ENCODE measurements at places on chromosomes 12 and 14.

DNA sequence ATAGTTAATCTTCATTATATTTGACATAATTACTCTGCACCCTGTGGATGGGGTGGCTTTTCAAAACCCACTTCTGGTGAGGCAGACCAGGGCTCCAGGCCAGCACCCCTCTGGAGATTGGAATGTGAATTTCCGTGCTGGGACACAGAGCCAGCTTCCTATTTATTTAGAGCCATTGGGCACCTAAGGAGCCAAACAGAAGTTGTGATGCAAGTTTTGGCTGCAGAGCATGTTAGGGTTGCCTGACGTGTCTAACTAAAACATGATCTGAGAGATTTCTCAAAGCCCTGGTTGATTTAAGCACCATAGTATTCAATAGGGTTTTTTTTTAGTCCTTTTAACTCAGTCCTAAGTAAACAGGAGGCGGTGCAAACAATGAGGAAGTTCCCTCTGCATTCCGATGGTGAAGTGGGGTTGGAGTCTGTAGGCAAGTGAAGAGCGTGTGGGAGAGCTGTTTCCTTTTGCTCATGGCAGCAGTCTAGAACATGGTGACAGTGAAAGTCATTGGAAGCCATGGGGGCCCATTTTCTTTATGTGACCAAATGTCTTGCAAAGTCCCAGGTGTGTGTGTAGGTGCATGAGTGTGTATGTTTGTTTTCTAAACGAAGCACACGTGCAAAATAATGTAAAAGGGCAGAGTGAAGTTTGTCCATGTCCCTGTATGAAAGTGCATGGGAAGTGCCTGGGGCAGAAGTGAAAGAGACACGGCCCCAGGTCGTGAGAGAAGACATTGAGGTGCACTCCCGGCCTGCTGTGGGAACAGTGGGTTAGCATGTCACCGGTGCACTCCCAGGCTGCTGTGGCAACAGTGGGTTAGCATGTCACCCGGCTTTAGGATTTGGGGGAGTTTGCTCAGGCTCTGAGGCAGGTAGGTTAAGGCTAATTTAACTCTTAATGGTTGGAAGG lies 117.7 kb downstream of the PRKCH start:
- DNase-seq, result no peak

DNA sequence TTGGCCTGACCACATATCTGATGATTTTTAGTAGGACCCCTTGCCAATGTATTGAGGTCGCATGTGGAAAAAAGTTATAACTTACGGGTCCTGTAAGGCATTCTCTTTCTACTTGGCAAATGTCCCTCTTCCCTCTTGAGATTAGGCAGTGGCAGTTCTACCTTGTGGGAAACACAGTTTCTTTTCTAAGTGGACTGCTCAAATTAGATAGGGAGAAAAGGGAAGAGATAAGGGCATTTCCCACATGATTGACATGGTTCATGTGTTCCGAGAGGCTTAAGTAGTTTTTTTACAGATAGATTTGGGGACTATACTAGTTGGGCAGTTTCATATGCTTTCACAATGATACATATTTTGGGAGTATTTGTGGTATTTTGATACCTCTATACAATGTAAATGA lies 154.7 kb downstream of the FBXL14 start:
- no peak for DNase-seq

GRCh38 chr14:106562451-106562850 lies 1036.1 kb downstream of the TMEM121 start:
- no peak for DNase-seq

- no peak for DNase-seq
These were observed 18.7 kb downstream of the RNASE10 start for GRCh38 chr14:20524027-20524426.

GRCh38 chr12:57280211-57281062 lies 29.4 kb upstream of the STAC3 start:
- no peak for DNase-seq

DNA sequence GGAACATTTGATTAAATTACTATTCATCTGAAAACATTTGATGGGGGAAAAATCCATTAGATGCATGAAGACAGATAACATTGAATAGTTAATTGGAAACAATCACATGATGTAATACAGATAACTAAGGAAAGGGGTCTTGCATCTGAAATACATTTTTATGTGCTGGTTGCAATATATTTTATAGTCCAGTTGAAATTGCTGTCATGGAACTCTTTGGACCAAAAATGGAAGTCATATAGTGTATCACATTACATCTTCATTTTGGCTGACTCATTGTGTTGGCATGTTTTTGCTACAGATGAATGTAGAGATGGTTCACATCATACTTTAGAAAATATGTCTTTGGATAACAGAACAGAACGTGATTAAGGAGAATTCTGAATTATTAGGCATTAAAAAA lies 43.0 kb upstream of the GNPNAT1 start:
- no peak for DNase-seq

DNA sequence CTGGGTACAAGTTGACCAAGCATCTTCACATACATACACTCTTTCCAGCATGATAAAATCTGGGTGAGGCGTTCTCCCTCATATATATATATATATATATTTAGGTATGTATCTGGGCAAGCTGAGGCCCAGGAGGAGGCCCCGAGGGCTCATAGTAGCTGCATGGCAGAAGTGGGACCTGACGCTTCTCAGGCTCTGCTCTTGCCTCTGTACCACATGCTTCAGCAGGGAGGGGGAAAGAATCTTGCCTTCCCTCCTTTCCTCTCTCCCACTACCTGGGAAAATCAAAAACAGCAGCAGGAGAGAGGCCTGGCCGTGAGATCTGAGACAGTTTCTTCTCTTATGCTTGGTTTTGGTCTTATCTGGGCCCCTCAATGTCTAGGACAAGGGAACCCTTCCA lies 9.2 kb downstream of the PPP1R1A start:
- DNase-seq, result no peak

DNA sequence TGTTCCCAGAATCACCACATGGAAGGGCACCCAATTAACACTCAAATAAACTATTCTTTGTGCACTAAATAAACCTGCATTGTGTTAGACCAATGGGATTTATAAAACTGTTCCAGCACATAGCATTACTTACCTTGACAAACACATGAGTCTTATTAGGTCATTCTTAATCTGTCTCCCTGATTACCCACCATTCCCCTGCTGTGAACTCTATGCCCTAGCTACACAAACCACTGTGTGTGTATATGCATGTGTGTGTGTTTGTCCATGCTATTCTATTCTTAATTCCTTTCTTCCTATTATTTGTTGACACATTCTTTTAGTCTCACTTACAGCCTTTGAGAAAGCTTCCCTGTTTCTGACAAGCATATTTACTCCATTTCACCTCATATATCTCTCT lies 303.6 kb upstream of the GARIN6 start:
- DNase-seq, result no peak

GRCh38 chr14:95256776-95257060 lies 63.0 kb downstream of the CLMN start:
- no peak for DNase-seq

GRCh38 chr14:55847766-55848165 lies 267.8 kb downstream of the KTN1 start:
- no peak for DNase-seq

DNA sequence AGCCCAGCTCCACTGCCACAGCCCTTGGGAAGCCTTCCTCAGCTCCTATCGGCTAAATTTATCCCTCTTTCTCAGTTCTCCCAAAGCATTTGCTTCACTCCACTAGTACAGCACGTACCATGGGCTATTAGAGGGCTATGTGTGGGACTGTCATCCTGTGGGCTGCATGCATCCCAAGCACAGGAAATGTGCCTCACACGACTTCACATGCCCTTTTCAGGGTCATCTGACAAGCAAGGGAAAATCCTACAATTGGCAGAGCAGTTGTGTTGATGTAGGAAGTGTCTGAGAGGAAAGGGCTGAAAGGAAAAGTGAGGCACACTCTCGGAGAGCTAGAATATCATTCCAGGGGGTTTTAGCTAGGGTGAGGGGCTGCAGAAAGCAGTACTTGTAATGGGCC lies 47.6 kb downstream of the NINJ2 start:
- DNase-seq, result no peak

GRCh38 chr14:53306911-53307310 lies 153.8 kb upstream of the DDHD1 start:
- DNase-seq, result no peak

GRCh38 chr12:91404441-91404840 lies 221.8 kb upstream of the DCN start:
- no peak for DNase-seq

DNA sequence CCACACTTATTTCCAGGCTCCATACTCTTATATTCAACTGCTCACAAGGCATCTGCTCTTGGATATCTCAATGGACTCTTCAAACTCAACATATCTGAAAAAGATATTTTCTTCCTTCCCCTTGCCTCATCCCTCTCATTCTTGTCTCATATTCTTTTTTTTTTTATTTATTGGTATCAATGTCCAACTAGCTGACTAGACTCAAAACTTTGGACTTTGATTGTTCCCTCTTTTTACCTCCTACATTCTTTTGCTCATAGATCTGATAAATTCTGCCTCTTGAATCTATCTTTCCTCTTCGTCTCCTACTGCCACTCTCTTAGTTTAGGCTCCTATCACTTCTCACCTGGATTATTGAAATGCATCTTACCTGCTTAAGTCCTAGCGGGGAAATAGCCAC lies 25.8 kb downstream of the ARF6 start:
- DNase-seq, result no peak

GRCh38 chr12:88896958-88897357 lies 316.7 kb upstream of the KITLG start:
- DNase-seq, result no peak

DNA sequence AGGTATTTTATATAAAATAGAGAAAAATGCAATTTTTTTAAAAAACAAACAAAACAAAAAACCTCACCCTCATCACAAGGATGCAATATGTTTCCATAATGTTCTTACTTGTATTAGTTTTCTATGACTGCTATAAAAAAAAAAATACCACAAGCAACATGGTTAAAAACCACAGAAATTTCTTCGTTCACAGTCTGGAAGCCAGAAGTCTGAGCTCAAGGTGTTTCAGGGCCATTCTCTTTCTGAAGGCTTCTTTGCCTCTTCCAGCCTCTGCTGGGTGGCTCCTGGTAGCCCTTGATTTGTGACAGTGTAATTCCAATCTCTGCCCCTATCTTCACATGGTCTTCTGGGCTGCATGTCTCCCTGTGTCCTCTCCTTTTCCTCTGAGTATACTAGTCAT lies 21.5 kb upstream of the SSTR1 start:
- no peak for DNase-seq

DNA sequence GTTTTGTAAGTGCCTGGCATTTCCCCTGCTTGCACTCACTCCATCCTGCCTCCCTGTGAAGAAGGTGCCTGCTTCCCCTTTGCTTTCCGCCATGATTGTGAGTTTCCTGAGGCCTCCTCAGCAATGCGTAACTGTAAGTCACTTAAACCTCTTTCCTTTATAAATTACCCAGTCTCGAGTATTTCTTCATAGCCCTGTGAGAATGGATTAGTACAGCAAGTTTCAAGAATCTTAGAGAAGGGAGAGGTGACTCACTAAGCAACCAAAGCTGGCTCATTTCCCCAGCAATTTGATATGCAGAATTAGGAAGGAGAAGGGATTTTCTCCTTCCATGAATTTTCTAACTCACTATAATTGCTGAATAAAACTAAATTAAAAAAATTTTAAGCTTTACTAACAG lies 251.0 kb upstream of the FOXG1 start:
- no peak for DNase-seq

DNA sequence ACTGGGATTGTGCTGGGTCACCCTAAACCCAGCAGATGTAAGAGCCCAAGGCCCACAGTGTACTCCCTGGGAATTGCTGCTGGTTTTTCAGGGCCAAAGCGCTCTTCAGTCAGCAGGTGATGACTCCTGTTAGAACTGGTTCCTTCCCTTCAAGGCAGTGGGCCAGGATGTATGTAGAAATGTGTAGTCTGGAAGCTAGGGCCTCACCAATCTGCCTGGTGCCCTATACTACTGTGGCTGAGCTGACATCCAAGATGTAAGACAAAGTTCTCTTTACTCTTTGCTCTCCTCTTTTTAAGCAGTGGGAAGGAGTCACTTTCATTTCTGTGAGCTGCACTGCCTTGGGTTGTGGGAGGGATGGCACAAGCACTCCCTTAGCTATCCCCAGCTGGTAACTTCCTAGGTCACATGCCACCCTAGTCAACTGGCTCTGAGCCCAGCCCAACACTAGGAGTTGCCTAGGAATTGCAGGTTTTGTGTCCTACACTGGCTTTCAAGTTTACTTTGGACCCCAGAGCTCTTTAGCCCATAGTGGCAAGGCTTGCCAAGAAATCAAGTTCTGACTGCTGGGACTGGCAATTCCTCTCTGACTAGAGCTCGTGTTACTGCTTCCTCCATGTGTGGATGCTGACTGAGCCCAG lies 249.2 kb downstream of the C12orf50 start:
- no peak for DNase-seq

DNA sequence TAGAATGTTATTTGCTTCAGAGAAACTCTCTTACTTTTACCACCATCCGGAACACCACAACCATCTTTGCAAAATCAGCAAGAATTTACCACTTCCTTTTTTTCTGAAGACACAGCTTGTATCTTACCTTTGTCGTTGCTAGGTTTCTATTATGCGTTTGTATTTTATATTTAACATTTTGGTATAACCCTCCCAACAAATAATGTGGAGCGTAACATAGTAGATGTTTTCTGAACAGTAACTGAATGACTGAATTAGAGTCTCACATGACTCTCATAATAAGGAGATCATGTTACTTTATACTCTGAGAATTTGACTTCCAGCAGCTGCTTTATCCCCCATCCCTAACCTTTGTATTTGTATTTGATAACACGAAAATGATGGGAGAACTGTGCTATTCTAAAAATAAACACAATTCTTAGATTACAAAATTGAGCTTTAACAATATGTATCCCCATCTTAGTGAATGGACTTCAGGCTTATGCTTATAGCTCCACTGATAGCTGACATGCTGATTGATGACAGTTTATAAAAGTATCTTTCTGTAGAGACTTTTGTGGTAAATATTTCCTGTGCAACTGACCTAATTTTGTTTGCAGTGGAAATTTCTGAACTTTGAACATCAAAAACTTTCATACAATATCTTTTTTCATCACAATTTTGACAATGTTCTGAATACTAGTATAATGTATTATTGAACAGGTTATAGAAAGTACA lies 7.9 kb upstream of the KLRB1 start:
- DNase-seq, result no peak

DNA sequence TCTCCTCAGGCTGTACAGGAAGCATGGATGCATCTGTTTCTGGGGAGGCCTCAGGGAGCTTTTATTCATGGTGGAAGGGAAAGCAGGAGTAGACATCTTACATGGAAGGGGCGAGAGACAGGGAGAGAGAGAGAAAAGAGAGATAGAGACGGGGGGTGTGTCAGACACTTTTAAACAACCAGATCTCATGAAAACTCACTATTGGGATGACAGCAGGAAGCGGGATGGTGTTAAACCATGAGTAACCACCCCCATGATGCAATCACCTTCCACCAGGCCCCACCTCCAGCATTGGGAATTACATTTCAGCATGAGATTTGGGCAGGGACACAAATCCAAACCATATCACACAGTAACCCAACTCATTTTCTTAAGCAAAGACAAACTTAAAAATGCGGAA lies 110.0 kb upstream of the EEA1 start:
- DNase-seq, result no peak

GRCh38 chr12:100741084-100741711 lies 53.4 kb upstream of the ANO4 start:
- no peak for DNase-seq

All from vagina (tissue), 2 donors.